Activated T-cell treated with anti-CD3 and anti-CD28 coated beads, Interleukin-2, amount 50 U/mL, for 48 hours (primary cell): ENCODE measurements at places on chromosomes 1 and 21.
A peak's percentile ranks its signal among the peaks of the same experiment; 100 is the strongest.

GRCh38 chr1:225744745-225745144, 32.9 kb upstream of the SRP9 start:
- no peak for DNase-seq

DNA sequence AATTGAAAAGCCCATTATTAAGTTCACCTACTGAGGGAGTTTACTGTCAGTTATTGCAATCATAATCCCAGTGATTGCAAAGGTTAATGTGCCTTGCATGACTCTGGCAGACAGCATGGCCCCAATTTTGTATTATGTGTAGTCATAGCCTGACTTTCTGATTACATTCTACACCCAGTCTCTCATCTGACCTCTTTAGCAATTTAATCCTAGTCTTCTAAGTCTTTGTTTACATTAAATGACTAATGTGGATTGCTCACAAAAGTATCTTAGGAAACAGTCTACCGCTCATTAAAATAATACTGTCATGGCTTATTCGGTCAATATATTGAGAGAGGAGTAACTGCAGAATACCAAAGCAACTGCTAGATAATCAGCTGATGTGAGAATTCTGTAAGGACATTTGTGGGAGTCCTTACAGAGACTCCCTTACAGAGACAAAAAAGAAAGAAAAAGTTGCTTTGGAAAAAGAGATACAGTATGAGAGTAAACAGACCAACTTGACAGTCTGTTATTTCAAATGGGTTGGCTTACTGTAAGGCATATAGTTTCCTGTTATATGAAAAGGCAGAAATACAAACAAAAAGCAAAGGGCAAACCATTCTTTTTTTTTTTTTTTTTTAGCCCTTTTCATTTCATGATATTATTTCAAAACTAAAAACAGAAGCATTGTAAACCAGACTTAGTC, 42.8 kb downstream of the SMG7 start:
- no peak for DNase-seq

DNA sequence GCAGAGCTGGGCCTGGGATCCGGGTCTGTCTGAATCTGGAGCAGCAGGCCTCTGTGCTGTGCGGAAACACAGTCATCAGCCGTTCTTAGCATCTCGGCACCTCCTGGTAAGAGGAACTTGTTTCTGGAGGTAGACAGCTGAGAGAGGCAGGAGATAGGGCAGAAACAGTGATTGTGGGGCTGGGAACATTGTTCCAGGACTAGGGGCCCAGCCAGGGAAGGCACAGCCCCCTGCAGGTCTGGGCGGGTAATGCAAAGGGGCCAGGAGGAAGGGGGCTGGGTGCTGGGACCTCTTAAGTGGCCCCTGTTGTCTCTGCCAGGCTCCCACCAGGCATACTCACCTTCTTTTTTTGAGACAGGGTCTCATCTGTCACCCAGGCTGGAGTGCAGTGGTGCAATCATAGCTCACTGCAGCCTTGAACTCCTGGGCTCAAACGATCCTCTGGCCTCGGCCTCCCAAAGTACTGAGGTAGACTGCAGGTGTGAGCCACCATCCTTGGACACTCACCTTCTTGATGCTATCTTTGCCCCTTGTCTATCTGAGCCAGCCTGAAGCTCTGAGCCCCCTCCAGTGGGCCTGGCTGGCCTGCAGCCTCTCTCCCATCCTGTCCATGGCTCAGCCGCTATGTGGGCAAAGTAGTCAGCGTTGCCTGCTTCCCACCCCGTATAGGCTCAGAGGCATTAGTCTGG, 134.3 kb upstream of the ZBTB40 start:
- DNase-seq, result peak; percentile 39

DNA sequence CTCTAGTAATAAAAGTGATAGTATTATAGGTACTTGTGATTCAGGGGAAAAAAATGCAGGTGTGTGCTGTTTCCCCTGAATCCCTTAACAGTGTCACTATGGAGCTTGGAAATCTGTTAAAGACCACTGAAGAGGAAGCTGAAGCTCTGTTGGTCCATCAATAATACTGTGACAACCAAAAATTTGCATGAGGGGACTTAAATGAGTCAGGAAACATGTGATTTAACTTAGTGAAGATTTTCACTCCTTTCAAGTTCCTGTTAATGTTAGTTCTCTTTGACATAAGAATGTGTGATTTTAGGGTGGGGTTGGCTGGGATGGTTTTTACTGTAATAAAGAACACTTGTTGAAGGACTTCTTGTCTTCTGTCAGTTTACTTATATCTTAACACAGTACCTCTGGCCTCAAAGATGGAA, 32.0 kb downstream of the VANGL2 start:
- no peak for DNase-seq

- no peak for DNase-seq
Measured at GRCh38 chr1:228058949-228059633, 23.4 kb upstream of the ARF1 start.

DNA sequence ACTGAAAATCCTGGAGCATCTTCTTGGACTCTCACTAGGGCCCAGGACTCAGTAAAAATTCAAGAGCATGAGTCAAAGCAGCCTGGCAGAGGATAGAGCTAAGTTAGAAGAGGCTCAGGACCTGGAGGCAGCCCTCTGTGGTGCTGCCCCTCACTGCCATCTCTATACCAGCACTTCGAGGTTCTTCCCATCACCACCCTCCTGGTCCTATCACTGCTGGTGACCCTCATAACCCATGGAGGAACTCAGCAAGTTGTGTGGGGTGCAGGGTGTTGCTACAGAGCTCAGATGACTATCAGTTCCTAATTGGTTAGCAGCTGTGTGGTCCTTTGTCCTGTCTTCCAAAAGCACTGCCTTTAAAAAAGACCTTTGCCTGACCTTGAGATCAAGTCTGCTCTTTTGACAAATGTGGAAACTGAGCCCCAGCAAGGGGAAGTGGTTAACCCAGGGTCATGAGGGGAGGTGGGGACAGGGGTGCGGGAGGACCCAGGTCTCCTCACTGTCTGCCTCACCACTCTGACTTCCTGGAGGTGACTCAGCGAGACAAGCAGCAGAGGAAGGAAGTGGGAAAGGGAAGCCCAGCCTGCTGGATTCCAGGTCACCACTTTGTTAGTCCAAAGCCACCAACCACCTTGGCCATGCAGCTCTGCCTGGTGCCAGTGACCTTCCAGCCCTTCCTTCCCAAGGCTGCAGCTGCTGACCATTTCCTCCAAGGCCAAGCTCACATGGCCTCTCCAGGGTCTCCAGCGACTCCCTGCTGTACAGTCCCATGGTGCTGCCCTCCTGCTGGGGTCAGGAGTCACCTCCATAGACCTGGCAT, 199.4 kb upstream of the EDN2 start:
- DNase-seq, result no peak

DNA sequence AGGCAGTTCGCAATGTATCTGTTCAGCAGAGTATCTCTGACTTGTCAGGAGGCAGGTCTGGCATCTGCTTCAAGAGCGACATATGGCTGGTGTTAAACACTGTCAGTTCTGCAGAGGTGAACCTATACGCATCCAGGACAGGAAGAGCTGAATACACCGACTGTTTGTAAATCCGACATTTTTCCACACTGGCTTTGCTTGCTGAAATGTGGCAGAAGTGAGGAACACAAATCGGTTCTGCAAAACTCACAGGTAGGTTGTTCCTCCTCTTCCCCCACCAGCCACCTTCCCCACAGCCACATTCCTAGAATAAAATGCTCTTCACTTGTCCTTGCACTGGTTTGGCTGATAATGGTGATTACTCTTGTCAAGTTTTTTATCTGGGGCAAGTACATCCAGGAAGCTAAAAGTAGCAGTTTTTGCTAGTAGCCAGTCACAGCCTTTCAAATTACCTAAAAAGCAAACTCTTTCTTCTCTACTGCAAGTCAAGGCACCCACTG, 289.2 kb downstream of the GRIK1 start:
- no peak for DNase-seq

DNA sequence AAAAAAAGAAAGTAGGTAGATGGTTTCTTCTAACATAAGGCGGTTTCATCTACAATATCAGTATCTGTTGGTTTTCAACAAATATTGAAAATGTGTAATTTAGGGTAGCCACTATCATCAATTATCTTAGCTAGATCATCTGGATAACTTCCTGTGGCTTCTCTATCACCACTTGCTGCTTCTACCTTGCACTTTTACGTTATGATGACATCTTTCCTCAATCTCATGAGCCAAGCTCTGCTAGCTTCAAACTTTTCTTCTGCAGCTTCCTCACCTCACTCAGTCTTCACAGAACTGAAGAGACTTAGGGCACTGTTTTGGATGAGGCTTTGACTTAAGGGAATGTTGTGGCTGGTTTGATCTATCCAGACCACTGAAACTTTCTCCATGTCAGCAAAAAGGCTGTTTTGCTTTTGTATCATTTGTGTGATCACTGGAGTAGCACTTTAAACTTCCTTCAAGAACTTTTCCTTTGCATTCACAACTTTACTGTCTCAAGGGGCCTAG, 144.9 kb upstream of the HP1BP3 start:
- peak; percentile 40 for DNase-seq
